ENCODE measurements at places on chromosomes 6 and 20. TPM values are rescaled to one million over a fixed set of nuclear protein-coding genes. Genes with fewer than 3 reads are reported as not detected.
A peak's percentile ranks its signal among the peaks of the same experiment; 100 is the strongest.

The NRSN1 gene
- total RNA-seq = not detected

The SOX18 gene
- total RNA-seq = 4.2 TPM

DNA sequence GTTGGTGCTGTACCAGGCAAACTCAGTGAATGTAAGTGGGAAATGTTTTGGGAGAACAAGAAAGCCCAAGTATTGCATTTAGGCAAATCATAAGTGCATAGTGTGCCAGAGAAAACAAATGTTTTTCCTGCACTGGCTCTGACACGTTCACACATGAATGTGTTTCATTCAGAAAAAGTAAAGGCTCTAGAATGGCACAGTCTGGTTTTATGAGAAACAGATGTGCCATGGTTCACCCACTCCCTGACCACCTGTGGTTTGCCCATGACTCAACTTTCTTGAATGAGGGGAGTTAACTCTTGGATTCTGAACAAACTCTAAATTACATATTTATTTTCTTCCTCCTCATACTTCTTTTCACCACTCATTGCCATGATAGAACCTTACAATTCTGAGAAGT, 126.9 kb downstream of the KCNQ5 start:
- H3K4me3 ChIP-seq = no peak overlapping the region
- H3K27ac ChIP-seq = no peak overlapping the region
- H3K27me3 ChIP-seq = no peaks in the 10 kb centered on the region
- H3K36me3 ChIP-seq = no peaks in the 10 kb centered on the region
- no peak for DNase-seq

DNA sequence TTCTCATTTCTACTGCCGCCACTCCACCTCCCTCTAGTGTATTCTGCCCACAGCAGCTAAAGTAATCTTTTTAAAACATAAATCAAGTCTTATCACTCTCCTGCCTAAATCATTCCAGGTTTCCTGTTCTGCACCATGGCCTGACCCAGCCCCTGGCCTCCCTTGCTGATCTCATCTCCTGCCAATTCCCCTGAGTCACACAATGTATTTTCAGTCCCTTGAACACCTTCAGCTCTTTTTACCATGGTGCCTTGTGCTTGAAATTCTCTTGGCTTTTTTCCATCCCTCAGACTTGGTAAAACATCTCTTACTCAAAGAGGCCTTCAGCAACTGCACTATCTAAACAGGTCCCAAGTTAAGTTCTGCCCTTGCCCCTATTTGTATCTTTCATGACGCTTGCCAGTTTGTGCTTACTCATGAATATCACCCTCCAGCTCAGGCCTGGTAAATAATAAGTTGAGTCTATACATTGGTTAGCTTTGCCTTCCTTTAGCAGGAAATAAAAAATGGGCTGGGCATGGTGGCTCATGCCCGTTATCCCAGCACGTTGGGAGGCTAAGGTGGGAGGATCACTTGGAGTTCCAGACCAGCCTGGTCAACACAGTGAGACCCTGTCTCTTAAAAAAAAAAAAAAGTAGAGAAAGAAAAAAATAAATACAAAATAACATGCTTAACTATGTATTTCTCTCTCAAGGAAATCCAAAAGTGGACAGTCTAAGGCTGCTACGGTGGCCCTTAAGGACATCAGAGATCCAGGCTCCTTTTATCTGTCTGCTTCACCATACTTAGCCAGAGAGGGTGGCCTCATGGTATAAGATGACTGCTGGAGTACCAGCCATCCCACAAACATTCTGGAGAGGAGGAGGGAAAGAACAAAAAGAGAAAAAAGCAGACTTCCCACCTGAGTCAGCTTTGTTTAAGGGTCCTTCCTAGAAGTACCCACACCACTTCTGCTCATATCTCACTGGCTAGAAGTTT, 62.2 kb downstream of the ARFGEF2 start:
- H3K4me1 ChIP-seq = no peaks in the 10 kb centered on the region
- peak overlapping the region; percentile 30 for H3K27ac ChIP-seq
- no peak overlapping the region for H3K4me3 ChIP-seq
- H3K27me3 ChIP-seq = no peaks in the 10 kb centered on the region

The BCKDHB gene
- 22.1 TPM for total RNA-seq

- H3K27me3 ChIP-seq = no peaks in the 10 kb centered on the region
- H3K36me3 ChIP-seq = peaks cover 26% of the 10 kb centered on the region
- no peak overlapping the region for H3K4me3 ChIP-seq
- peaks cover 22% of the 10 kb centered on the region for H3K4me1 ChIP-seq
Measured at GRCh38 chr20:3924304-3925112, 35.3 kb downstream of the PANK2 start.

GRCh38 chr20:4060064-4060795, 44.9 kb upstream of the RNF24 start:
- H3K36me3 ChIP-seq = no peaks in the 10 kb centered on the region
- H3K27ac ChIP-seq = no peak overlapping the region
- H3K27me3 ChIP-seq = no peaks in the 10 kb centered on the region

- H3K36me3 ChIP-seq = peaks cover 7% of the 10 kb centered on the region
- no peak overlapping the region for H3K27ac ChIP-seq
- H3K27me3 ChIP-seq = no peaks in the 10 kb centered on the region
Measured at GRCh38 chr6:149815788-149816187, 48.4 kb downstream of the LRP11 start.

- H3K27ac ChIP-seq = no peak overlapping the region
- peaks cover 15% of the 10 kb centered on the region for H3K36me3 ChIP-seq
- no peaks in the 10 kb centered on the region for H3K27me3 ChIP-seq
Measured at GRCh38 chr6:96532399-96532798, 10.8 kb downstream of the UFL1 start.

DNA sequence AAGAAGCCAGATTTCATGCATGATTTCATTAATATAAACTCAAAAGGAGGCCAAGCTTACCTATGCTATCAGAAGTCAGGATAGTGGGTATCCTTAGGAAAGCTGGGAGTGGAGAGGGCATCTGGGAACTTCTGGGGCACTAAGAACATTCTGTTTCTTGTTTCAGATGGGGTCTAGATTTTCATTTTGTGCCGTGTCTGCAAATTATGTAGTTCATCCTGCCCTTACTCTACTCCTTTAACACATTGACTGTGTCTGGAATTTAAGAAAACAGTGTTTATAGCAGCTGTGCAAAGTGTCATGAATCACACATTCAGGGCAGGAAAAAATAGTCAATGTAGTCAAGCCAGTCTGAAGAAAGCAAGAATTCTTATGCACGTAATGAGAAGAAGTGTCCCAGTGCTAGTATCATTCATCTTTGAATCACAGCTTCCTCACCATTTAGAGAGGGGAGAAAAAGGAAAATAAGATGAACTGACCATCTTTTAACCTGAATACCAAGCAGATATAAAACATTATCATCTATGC, 11.6 kb upstream of the SPTLC3 start:
- no peaks in the 10 kb centered on the region for H3K27me3 ChIP-seq
- DNase-seq = no peak
- H3K4me1 ChIP-seq = no peaks in the 10 kb centered on the region
- H3K4me3 ChIP-seq = no peak overlapping the region
- H3K36me3 ChIP-seq = no peaks in the 10 kb centered on the region

The PRSS35 gene
- total RNA-seq = 3.1 TPM

The SCGN gene
- 1.4 TPM for total RNA-seq

DNA sequence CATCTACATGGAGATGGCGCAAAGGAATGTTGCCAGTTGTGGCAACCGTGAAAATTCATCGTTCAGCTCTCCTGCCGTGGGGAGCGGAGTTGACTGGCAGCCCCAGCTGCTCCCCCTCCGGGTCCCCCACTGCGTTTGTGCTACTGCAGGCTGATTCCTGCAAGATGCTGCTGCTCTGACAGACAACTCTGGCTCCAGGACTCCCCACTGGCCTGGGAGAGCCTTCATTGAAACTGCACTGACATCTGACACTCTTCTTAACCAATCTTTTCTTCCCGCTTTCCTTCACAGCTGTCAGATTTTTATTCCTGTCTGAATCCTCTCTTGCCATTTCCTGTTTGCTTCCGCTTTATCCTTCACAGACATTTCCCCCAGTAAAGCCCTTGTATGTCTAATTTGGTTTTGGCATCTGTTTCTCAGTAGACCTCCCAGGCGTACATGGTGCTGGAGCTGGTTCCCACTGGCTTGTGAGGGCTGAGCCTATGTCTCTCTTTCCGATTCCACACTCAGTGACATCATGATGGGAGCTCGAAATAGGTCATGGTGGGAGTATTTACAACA, 9.5 kb upstream of the ATRN start:
- no peak for DNase-seq
- no peak overlapping the region for H3K27ac ChIP-seq
- H3K36me3 ChIP-seq = no peaks in the 10 kb centered on the region
- no peaks in the 10 kb centered on the region for H3K4me1 ChIP-seq
